ENCODE measurements at places on chromosomes 4 and X.
A peak's percentile ranks its signal among the peaks of the same experiment; 100 is the strongest.

DNA sequence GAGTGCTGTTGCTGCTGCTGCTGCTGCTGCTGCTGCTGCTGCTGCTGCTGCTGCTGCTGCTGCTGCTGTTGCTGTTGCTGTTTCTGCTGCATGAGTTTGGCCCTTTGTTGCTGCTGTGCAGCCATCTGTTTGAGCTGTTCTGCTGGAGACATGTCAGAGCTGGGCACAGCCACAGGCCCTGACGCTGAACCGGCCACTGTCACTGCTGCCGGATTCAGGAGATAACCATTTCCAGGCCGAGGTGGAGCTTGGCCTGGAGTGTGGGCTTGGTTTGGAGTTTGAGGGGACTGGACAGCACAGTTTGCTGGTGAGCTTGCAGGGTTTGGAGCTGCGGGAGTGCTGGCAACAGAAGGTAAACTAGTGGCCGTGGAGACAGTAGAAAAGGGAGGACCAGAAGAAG lies 224.3 kb downstream of the MGST2 start:
- DNase-seq = no peak

DNA sequence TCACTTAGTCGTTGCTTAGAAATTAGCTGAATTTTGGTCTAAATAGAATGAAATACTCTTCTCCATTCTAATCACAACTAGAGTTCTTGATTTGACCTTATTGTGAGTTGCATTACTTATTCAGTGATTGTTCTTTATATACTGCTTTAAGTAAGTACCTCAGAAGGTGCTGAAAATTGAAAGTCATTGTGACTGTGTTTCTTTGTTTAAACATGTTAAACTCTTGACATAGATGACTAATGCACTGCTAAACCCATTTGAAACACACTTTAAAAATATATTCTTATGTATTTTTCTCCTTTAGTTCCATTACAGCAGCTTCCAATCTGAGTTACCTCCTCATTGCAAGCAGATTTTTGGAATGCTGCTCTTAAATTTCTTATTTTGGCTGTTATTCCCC lies 9.1 kb downstream of the TSPAN7 start:
- DNase-seq = no peak

DNA sequence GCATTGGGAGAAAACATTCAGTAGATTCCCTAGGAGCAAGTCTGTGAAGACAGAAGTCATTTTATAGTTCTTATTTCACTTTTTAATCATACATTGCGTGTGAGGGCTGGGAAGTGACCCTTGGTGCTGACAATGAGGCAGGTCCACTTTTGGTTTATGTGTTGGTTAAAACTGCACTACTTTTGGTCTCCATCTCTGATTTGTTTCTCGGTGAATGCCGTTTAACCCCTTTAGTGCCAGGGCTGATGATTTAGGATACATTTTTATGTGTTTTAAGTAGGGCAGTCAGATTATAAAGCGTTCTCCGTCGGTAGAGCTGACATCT lies 110.4 kb downstream of the AFF1 start:
- no peak for DNase-seq

- no peak for DNase-seq
These were observed 562.8 kb upstream of the POU3F4 start for GRCh38 chrX:82945332-82945731.

DNA sequence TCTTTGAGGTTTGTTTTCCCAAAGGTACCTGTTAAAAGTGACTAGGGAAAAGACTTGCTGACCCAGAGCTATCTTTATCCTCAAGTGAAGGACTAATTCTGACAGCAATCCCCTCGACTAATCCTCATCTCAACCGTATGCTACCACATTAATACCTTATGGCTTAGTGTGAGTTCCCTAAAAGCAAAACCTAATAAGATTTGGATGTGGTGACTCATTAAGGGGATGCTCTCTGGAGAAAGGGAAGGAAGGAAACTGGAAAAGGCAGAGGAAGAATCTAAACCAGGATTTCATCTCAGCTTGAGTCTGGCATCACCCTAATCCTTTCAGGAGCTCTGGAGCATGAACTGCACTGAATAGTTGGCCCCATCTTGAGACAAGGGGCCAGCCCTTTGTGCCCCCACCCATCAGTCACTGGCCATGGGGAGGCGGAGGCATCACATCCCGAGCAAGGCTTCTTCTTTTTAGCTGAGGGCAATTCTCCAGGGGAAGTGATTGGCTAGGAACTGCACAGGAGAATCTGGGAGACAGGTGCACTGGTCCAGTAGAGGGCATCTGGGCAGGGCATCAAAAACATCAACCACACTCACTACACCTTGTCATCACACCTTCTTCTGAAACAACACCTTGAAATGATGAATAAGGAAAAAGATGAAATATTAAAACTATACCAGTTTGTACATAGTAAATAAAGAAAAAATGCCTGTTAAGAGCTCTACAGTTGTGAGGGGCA lies 6.9 kb upstream of the BBS7 start:
- peak; percentile 6 for DNase-seq

- DNase-seq = no peak
These were observed 14.4 kb upstream of the DCAF8L1 start for GRCh38 chrX:27995611-27996010.

DNA sequence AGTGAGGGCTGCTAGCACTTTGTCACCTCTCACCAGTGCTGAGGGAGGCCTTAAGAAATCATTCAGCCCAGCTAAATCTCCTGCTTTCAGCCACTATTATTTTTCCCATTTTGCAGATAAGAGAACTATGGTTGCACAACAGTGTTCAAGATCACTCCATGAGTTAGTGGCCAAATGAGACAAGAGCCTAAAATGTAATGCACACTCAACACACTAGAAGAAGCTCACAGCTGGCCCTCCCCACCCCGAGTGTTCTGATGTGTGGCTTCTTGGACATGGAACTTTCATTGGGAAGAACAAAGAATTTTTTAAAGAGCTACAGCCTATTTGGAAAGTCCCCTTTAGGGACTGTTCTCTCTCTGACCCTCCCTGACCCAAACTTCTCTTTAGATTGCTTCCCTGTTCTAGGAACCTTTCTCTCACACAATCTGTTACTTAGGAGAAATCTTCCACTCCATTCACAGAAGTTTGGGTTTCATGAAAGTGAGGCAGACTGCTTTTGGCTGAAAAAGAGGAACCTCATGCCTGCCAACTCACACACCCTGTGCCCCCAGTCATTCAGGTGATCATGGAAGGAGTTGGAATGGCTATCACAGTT lies 44.0 kb upstream of the CT47C1 start:
- no peak for DNase-seq
